ENCODE measurements at places on chromosomes 1 and 21.
A peak's percentile ranks its signal among the peaks of the same experiment; 100 is the strongest.

DNA sequence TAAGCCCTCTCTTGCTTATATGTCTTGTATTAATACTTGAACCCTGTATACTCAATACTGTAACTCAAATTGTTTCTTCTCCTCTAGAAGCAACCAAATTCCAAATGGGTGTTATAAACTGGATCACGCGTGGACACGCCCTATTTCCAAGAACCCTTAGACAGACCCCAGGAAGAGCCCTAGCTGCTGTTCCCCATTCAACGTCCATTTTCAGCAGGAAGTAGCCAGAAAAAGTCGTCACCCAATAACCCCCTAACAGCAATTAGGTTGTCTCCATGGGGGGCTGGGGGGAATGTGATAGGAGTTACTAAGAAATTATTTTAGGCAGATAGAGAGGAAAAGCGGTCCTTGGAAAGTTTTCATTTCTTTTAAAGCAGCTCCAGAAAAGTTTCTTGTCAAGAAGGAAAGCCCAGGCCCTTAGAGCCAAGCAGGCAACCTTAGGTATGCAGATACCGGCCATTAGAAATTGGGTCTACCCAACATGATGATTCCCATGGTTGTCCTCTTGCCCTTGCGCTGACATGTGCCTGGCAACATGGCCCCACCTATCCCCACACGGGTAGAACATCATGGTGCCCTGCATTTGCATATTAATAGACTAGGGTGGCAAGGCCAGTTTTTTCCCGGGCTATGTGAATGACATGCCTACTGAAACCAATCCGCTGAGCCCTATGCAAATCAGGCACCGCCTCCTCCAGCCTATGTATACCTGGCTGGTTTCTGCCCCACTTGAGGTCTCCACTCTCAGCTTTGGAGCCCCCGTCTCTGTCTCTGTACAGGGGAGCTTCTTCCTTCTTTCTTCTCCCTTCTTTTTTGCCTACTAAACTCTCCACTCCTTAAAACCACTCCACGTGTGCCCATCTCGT lies 4.0 kb upstream of the CD46 start:
- DNase-seq: no peak

- peak; percentile 69 for DNase-seq
Observed at GRCh38 chr1:184974056-184974836, at the start of gene NIBAN1. Gene NIBAN1, minus strand, starts transcription at chr1:184974508. Its CDS starts 152 bp downstream, at chr1:184974356.

- DNase-seq: no peak
Observed at GRCh38 chr1:162562470-162562828, 927 bp downstream of the UAP1 start.

DNA sequence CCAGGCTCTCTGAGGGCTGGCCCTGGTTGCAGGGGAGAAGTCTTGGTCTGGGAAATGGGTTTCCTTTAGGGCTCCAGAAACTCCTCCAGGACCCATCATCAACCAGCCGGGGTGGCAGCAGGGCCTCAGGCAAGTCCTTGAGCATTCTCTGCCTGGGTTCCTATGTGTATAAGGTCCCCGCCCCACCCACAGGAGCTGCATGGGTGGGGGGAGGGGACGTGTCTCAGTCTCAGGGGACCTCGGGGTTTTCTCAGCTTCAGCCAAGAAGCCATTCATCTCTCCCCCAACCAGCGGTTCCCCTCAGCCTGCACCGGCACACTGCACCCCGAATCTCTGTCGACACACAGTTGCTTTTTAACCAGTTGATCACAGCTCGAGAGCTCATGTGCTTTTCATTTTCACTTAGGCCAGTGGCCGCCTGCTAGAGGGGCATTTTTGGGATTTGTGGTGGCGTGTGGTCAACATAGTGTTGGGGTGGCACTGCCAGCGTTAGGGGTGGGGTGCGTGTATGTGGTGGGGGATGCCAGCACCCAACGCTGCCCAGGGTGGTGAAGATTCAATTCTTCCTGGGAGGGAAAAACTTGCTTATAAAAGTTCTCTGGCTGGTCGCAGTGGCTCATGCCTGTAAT lies 6.5 kb downstream of the RUNX3 start:
- no peak for DNase-seq

DNA sequence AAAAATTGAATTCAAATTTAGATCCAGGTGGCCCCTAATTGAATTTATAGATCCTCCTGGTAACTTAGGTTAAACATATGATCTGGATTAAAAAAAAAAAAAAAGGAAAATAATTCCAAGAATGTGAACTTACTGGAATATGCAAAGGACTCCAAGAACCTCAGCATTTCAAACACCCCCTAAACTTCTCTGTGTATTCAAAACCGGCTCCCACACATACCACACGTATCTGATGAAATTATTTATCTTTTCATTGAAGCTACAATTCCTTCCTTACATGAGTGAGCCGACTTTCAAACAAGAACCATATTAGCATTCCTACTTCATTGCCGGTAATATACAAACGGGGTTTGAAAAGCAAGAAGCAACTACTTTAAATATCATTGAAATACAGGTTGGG lies 61.4 kb upstream of the FMN2 start:
- no peak for DNase-seq

GRCh38 chr1:23791516-23792047 lies 637 bp downstream of the LYPLA2 start:
- DNase-seq: peak; percentile 42

- DNase-seq: no peak
Observed at GRCh38 chr21:37219761-37220432, 47.2 kb downstream of the VPS26C start.

GRCh38 chr1:60257531-60257930 lies 184.0 kb upstream of the C1orf87 start:
- no peak for DNase-seq

DNA sequence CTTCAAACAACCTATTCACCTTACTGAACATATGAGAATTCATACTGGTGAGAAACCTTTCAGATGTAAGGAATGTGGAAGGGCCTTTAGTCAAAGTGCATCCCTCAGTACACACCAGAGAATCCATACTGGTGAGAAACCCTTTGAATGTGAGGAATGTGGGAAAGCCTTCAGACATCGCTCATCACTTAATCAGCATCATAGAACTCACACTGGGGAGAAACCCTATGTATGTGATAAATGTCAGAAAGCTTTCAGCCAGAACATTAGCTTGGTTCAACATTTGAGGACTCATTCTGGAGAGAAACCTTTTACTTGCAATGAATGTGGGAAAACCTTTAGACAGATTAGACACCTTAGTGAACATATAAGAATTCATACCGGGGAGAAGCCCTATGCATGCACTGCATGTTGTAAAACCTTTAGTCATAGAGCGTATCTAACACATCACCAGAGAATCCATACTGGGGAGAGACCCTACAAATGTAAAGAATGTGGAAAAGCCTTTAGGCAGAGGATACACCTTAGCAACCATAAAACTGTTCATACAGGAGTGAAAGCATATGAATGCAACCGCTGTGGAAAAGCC lies 13.2 kb upstream of the EXO5 start:
- no peak for DNase-seq

- no peak for DNase-seq
Observed at GRCh38 chr1:25109531-25109951, 122.8 kb downstream of the SYF2 start.

DNA sequence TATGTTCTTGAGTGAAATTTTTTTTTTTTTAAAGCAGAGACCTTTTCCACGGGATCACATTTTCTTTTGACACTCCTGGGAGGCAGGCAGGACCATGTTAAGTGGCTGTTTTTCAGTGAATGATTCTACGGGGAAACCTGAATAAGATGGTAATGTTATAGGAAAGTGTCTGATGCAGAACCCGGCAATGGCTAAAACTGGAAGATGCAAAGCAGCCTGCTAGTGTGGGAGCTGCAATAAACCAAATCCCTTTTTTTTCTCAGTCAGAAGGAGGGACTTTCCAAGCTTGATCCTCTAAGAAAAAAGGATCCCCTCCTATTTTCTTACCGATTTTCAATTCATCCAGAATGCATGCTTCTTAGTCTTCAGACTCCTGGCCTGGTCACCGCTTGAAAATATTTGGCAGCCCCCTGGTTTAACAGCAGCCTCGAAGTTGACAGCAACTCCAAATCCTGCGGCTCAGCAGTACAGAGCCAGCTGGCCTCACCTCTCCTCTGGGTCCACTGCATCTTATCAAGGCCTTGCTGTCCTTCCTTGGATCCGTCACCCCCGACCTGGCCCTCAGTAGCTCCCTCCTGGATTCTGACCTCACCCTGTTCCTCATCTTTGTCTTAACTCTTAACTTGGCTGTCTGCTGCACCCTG lies 5.6 kb downstream of the MX2 start:
- DNase-seq: no peak

DNA sequence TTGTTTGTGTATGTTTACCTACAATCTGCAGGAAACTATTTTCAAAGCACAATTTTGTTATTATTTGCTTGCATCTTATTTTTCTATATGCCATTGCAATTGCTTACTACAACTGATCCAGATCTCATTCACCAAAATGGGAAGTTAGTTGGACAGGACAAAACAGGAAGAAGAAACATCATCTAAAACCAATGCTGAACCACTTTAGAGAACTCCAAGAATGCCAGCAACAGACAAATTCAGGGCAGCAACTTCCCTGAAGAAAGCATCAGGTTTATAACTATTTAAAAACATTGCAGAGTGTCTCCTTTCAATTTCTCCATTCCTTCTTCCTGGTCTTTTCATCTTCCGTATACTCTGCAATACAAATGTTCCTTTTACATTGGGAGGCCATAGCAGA lies 82.4 kb upstream of the SMYD2 start:
- no peak for DNase-seq

GRCh38 chr1:14112613-14113012 lies 412.6 kb downstream of the PRDM2 start:
- no peak for DNase-seq

DNA sequence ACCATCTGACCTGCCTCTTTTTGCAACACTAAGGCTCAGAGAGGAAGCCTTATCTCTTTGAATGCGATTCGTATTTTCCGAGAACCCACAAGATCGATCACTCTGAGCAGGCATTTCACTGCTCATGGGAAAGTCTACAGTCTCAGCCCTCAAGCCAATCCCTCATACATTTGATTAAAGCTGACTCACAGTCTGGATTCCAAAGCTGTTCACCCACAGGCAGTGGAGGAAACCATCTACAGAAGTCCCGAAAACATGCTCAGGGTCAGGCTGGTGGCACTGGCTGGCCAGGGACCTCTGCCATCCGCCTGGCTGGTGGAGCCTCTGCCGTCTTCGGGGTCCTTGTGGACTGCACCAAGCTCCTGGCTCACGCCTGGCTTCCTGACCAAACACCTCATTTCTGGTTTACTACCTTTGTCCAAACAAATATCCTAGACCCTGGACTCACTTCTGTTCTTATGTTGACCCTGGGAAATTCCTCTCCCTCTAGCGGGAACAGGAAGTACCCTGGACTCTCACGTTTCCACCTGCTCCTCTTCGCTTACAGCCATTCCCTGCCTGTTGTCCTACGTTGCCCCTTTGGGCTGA lies 650.0 kb downstream of the SMYD3 start:
- DNase-seq: no peak

- DNase-seq: no peak
Observed at GRCh38 chr1:224825525-224826000, 103.9 kb upstream of the DNAH14 start.

DNA sequence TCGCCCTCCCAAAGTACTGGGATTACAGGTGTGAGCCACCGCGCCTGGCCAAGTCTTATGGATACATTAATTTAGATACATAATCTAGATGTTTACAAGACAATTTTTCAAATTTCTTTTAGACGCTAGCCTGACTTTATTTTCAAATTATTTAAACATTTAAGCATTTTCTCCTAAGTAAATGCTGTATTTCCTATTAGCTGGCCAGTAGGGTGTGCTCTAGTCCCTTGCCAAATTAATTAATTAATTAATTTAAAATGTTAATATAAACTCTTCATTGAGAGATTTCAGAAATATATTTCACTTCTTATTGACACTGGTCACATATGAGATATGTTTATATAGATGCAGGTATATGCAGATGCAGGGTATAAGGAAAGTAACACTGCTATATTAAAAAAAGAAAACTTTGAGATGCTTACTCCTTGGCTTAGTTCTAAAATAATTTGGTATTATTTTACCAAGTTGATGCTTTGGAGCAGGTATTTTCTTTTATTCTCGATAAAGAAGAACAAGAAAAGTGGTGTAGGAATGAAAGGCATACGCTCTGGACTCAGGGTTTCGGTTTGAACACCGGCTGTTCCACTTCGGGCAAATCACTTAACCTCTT lies 5.2 kb upstream of the ERRFI1 start:
- no peak for DNase-seq

DNA sequence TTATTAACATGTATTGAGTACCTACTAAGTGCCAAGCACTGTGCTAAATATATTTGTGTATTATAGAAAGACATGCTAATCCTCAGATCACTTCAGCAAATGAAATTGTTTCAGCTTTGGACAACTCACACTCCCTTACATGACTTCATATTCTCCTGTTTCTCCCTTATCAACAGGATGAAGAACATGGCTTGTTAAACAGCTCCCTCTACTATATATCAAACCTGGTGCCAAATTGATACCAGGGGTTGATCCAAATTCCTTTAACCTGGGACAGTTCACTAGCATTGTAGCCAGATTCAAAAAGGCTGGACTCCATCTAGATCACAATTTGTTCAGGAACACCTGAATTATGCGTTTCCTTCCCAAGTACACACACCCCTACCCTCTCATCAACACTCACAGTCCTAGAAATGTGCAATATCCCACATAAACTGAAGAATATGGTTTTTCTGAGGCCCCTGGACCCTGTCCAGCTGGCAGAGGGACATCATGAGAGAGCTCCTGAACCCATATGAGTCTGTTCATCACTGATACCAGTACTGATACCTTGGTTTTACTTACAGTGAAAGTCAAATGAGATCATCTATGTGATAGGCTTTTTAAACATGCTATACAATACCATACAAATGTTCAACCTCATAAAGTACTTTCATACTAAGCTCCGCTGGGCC lies 47.0 kb upstream of the PALMD start:
- no peak for DNase-seq

- DNase-seq: no peak
Observed at GRCh38 chr1:166858726-166859419, 17.2 kb downstream of the TADA1 start.

DNA sequence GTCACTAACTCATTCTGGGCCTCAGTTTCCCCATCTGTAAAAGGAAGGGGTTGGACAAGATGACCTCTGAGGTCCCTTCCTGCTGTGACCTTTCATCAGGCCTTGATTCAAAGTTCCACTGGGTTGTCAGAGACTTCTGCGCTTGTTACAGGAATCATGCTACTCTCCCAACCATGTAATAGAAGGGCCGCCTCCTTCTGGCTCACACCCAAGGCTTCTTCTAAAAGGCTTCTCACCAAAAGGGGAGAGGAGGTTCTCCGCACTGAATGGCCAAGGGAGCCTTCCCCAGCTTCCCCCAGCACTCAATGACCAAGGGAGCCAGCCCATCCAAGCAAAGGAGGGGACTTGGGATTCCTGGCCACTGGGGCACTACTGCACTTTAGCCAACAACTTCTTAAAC lies 42.7 kb downstream of the GRHL3 start:
- DNase-seq: no peak

Measured in activated T-cell treated with anti-CD3 and anti-CD28 coated beads, Interleukin-2, amount 50 U/mL, for 1 hour (primary cell).